ENCODE measurements at places on chromosomes 6 and 20.

GRCh38 chr6:41943456-41943855 lies 1.8 kb upstream of the CCND3 start:
- DNase-seq = no peak

- no peak for DNase-seq
These were observed 23.1 kb downstream of the LBP start for GRCh38 chr20:38369389-38369788.

GRCh38 chr6:55082021-55082420 lies 92.3 kb upstream of the HCRTR2 start:
- no peak for DNase-seq

GRCh38 chr6:144145541-144145940 lies 4.8 kb upstream of the STX11 start:
- DNase-seq = no peak

GRCh38 chr6:19571176-19571575 lies 266.0 kb upstream of the ID4 start:
- no peak for DNase-seq

GRCh38 chr6:133767357-133767970 lies 121.4 kb upstream of the TCF21 start:
- DNase-seq = no peak

GRCh38 chr6:4983322-4983721 lies 20.5 kb downstream of the RPP40 start:
- DNase-seq = no peak

GRCh38 chr20:56376331-56376730 lies 15.7 kb downstream of the AURKA start:
- DNase-seq = no peak

DNA sequence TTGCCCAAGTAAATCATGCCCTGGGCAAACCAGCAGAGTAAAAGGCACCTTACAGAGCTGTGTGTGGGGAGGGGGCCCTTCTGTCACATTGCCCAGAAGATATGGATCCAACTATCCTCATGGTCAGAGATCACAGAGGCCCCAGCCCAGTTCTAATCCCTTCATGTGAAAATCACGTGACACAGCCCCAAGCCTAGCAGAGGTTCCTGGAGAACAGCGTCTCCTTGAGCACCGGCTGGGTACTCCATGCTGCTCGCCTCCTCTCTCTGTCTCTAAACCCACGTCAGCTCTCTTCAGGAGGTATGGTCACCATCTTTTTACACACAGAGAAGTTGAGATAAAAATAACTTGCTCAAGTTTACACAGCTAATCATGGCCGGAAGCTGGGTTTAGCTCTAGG lies 230.2 kb downstream of the ANKRD60 start:
- no peak for DNase-seq

GRCh38 chr6:21554286-21554685 lies 39.3 kb upstream of the SOX4 start:
- DNase-seq = no peak

- DNase-seq = no peak
These were observed 387.1 kb downstream of the THBS2 start for GRCh38 chr6:168866534-168866933.

- DNase-seq = peak; percentile 67
These were observed 9.8 kb upstream of the MAPK13 start for GRCh38 chr6:36120539-36120938.

GRCh38 chr20:11124849-11125505 lies 451.2 kb upstream of the JAG1 start:
- no peak for DNase-seq

GRCh38 chr20:51026269-51026668 lies 3.4 kb upstream of the KCNG1 start:
- no peak for DNase-seq

- DNase-seq = no peak
These were observed 4.9 kb downstream of the NKAIN2 start for GRCh38 chr6:123808556-123808955.

DNA sequence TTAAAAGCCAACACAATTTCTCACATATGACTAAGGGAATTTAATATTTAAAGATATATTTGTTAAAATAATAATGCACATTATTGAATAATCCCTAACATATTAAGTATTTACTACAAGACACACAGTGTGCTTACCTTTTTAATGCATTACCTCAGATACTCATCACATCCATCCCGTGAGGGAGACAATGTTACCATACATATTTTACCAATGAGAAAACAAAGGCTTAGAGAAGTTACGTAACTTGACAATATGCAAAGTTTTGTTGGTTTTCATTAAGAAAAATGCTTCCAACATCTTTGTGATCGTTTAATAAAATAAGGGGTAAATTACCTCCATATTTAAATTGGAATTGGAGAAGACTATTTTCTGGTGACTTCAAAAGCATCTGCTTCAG lies 4.3 kb downstream of the IFNGR1 start:
- no peak for DNase-seq

GRCh38 chr6:53244958-53245357 lies 96.3 kb upstream of the GCM1 start:
- no peak for DNase-seq

GRCh38 chr20:36214684-36215256 lies 21.5 kb upstream of the AAR2 start:
- DNase-seq = no peak

- DNase-seq = no peak
These were observed 79.4 kb downstream of the ZDHHC14 start for GRCh38 chr6:157460182-157460999.

DNA sequence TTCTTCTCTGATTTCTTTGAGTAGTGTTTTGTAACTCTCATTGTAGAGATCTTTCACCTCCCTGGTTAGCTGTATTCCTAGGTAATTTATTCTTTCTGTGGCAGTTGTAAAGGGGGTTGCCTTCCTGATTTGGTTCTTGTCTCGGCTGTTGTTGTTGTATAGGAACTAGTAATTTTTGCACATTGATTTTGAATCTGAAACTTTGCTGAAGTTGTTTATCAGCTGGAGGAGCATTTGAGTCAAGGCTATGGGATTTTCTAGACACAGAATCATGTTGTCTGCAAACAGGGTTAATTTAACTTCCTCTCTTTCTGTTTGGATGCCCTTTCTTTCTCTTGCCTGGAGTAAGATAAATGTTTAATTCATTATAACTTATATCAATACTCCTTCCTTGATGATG lies 86.4 kb downstream of the OLIG3 start:
- DNase-seq = no peak

GRCh38 chr6:151372164-151372563 lies 19.2 kb downstream of the ZBTB2 start:
- DNase-seq = no peak

DNA sequence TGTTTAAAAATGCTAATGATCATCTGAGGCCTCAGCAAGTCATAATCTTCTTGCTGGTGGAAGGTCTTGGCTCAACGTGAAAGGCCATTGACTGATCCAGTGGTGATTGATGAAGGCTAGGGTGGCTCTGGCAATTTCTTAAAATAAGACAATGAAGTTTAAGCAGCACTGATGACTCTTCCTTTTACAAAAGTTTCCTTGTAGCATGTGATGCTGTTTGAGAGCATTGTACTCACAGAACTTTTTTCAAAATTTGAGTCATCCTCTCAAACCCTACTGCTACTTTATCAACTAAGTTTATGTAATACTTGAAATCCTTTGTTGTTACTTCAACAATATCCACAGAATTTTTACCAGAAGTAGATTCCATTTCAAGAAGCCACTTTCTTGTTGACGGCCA lies 382.3 kb downstream of the ESR1 start:
- DNase-seq = no peak

DNA sequence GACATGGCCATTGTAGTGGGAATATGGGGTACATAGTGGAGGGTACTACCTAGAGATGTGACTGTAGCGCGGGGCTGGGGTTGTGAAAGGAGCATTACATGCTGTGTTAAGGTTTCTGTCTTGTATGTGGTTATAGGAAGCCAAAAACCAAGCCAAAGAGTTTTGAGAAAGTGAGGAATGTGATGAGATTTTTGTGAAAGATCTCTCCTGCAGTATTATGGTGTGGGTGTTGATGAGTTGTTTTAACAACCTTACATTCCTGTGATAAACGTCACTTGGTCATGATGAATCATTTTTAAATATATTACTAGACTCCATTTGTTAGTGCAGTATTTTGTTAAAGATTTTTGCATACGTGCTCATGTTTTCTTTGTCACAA lies 48.9 kb downstream of the ZFAND3 start:
- no peak for DNase-seq

DNA sequence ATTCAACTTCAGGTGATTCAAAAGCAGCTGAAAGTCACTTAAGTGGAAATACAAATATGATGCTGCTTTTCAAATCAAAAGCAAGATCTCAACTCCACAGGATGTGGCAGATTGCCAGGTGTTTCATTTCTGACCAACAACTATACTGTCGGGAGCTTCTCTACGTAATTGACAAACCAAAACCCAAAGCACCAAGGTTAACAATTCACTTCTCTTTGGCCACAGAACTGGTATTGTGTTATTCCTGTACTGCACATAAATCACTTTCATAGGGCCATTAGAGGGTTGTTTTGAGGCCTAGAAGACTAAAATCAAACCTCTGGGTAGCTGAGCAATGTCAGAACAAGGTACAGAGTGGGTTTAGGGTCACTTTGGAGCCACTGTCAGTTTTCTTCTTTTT lies 169.7 kb downstream of the HAO1 start:
- DNase-seq = no peak

DNA sequence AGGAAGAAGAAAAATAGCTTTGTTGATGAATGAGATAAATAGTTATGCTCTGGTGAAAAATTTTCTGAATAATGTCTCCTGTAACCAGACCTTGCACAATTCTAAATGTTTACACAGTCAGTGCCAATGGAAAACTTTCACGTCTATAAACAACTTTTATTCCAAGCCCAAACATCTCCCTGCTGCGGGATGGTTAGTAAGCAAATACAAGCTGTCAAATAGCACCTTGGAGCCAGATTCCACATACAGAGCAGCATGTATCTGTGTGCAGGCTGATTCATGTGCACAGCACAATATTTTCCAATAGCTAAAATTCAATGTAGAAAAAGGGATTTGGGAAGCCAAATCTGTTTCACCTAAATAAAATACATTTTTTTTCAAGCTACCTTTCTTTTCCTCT lies 813.3 kb downstream of the HACE1 start:
- no peak for DNase-seq

DNA sequence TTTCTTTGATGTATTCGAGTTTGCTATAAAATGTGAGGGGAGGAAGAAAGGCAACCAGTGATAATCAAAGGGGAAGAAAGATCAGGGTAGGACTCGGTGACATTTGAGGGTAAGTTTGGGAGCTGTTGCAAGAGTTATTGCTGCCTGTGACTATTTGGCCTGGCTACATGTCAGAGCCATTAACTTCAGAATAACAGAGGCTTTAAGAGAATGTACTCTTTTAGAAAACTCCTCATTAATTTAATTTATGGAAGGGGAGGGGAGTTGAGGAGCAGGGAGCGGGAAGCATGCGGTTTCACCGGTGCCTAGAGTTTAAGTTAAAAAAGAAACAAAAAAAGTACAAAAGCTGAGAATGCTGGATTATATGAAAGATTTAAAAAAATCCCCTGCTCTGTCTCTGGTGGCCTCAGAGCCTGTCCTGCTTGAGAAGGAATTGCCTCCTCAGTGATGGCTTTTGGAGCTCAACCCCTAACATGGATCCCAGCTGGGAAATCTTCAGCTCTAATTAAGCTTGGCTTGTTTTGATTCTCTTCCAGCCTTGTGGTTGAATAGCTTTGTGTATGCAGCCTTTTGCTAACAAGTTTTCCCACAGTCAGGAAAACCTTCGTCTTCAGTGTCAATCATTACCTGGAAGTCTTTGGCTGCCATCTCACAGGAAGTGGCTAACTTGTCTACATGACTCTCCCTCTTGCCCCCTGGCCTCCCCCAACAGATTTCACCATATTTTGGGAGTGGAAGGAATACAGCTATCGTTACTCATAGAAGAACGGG lies 238.2 kb downstream of the SOX4 start:
- no peak for DNase-seq

DNA sequence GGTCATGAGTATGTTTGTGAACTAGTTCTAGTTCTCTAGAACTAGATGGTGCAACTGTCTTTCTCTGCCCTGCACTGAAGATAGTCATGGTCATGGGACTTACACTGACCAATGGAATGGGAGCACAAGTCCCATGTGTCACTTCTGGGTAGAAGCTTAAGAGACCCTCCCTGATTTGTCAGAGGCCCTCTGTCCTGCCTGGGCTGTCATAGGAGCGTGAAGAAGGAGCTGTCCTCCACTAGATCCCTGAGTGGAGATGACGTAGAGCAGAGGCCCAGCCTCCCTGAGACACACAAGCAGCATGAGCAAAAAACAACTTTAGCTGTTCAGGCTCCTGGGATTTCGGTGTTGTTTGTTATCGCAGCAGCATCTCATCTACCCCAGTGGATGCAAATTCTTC lies 514.5 kb downstream of the PREX1 start:
- DNase-seq = no peak

- no peak for DNase-seq
These were observed 22.6 kb downstream of the UST start for GRCh38 chr6:148769304-148769968.

GRCh38 chr20:33343521-33343920 lies 57.8 kb downstream of the CDK5RAP1 start:
- no peak for DNase-seq

DNA sequence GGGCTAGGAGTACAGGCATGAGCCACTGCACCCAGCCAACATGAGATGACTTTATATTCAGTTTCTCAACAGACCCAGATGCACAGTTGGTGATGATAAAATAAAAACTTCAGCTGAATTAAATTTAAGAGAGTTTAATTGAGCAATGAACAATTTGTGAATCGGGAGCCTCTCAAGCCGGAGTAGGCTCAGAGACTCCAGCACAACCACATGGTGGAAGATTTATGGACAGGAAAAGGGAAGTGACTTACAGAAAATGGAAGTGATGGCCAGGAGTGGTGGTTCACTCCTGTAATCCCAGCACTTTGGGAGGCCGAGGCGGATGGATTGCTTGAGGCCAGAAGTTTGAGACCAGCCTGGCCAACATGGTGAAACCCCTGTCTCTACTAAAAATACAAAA lies 10.4 kb upstream of the BCAS4 start:
- DNase-seq = no peak
